Stimulated activated CD4-positive, alpha-beta T cell treated with anti-CD3 and anti-CD28 coated beads, TNF-alpha, amount 100 ng/mL, for 24 hours (primary cell): ENCODE measurements at places on chromosomes 5 and 9.

GRCh38 chr5:147177125-147177840, 57.5 kb upstream of the STK32A start:
- no peak for DNase-seq

GRCh38 chr9:113668061-113668460, 204.5 kb downstream of the RGS3 start:
- no peak for DNase-seq

- no peak for DNase-seq
These were observed 13.6 kb upstream of the CAST start for GRCh38 chr5:96648593-96648992.

DNA sequence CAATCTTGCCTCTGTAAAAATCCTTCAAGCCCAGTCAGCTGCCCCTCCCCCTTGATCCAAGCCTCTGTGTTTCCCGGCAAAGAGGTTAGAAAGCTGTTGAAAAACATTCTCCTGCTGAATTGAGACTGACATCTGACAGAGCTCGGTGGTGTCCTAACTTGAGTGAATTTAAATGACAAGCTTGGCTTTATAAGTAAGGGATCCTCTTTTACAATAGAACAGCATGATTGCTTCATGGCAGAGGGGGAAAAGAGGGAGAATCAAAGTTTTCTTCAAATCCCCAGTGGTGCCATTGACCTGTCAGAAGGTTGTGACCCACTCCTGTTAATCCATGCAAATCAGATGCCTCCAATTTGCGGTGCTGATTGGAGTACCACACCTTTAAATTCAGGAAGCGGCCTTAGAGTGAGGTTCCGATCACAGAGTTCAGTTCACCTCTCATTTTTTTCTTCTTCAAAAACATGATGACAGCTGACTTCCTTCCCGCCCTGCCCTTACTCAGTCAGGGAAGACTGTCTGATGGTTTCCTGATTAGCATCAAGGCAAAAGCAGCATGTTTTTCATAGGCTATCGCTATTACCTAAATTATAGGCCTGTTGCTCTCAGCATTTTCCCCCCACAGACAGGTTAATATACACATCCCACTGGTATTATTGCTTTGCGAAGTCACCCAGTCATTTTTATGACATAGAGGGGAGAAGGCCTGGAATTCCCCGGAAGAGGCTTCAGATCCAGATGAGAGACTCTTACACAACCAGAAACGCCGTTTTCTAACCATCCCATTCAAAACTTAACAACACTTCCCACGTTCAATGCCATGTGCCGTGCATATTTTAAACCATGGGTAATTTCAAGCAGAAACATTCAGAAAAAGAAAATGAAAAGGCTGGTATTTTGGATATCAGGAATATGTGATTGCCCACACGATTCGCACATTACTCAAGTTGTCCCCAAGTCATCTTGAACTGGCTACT, 141.4 kb downstream of the EBF1 start:
- DNase-seq, result no peak
